Dermis blood vessel endothelial cell (primary cell): ENCODE measurements at places on chromosomes 2 and 18.

- DNase-seq, result no peak
Measured at GRCh38 chr2:46150445-46150955, 146.7 kb upstream of the EPAS1 start.

- no peak for DNase-seq
Measured at GRCh38 chr2:104836841-104837240, 17.1 kb upstream of the POU3F3 start.

- DNase-seq, result peak; percentile 4
Measured at GRCh38 chr2:216082117-216082711, 495 bp downstream of the TMEM169 start.

GRCh38 chr18:73980289-73980979 is 167.2 kb downstream of the FBXO15 start:
- peak; percentile 56 for DNase-seq

DNA sequence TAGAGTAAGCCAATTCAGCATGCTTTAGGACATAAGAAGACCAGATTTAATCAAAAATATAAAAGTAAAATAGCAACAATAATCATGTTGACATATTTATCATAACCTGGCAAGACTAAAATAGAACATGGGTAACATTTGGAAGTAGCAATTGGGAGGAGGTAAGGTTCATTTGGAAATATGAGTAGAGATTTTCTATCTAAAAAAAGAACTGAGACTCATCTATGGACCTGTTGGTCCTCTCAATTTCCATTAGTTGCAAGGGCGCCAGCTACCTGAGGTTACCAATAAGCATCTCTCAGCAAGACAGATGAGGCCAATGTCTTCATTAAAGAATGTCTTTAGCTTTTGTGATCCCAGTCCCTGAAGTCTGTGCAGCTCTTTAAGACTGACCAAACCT is 196.0 kb downstream of the IRS1 start:
- no peak for DNase-seq

- no peak for DNase-seq
Measured at GRCh38 chr18:50523165-50523564, 36.7 kb upstream of the MAPK4 start.

GRCh38 chr18:23684515-23685197 is 4.6 kb upstream of the LAMA3 start:
- DNase-seq, result no peak

GRCh38 chr2:79437433-79438267 is 75.2 kb upstream of the CTNNA2 start:
- DNase-seq, result no peak

DNA sequence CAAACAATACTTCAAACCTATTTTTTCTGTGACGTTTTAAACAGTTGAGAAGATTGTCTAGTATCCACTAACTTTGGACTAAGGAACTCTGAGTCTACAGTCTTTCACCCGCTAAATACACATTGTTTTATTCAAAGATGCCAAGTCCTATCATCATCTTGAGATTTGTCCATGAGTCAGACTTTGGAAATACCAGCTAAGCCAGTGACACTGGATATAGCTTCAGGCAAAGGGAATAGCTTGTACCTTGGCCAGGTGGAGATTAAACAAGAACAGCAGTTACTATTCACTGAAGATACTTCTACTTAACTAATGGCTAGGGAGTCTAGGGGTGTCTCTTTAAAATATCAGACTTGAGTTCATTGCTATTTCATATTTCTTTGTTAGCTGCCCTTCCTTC is 137.5 kb downstream of the COMMD1 start:
- no peak for DNase-seq

- no peak for DNase-seq
Measured at GRCh38 chr18:79867666-79868065, 69.9 kb downstream of the KCNG2 start.

- DNase-seq, result no peak
Measured at GRCh38 chr2:46875226-46875899, 40.2 kb downstream of the MCFD2 start.
